ENCODE measurements at places on chromosomes 4 and X.
A peak's percentile ranks its signal among the peaks of the same experiment; 100 is the strongest.

GRCh38 chrX:151974336-151975227 is at the start of gene GABRE:
Gene GABRE (minus strand): TSS chrX:151974676. CDS start chrX:151974625, 51 bp downstream.
- DNase-seq = no peak

DNA sequence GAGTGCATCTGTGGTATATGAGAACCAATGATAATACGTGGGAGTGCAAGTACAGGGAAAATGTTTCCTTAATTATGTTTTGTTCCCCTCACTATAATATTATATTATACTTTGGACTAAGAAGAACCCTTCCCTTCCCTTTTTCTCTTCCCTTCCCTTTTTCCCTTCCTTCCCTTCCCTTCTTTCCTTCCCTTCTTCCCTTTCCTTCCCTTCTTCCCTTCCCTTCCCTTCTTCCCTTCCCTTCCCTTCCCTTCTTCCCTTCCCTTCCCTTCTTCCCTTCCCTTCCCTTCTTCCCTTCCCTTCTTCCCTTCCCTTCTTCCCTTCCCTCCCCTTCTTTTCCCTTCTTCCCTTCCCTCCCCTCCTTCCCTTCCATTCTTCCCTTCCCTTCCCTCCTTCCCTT is 36.9 kb upstream of the VSIG4 start:
- no peak for DNase-seq

- DNase-seq = no peak
Measured at GRCh38 chr4:6538575-6538974, 36.4 kb upstream of the MAN2B2 start.

DNA sequence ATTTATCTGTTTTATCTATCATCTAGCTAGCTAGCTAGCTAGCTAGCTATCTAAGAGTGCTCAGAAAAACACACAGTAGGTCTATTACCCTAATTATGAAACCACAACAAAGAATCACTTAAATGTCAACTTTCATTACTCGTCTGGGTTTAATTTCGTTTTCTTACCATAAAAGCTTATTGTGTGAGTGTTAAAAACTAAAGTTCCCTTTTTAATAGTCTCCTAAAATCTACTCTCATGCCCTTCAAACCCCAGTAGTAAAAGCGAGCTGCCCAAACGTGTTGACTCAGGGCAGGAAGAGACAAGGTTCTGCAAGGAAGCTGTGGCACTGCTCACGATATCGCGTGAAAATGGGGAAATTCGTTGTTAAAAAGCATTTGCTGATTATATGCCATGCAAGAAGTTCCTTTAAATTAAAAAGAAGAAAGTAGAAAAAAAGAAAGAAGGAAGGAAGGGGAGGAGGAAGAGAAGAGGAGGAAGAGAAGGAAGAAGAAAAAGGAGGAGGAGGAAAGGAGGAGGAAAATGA is 595 bp downstream of the MBNL3 start:
- DNase-seq = peak; percentile 77

DNA sequence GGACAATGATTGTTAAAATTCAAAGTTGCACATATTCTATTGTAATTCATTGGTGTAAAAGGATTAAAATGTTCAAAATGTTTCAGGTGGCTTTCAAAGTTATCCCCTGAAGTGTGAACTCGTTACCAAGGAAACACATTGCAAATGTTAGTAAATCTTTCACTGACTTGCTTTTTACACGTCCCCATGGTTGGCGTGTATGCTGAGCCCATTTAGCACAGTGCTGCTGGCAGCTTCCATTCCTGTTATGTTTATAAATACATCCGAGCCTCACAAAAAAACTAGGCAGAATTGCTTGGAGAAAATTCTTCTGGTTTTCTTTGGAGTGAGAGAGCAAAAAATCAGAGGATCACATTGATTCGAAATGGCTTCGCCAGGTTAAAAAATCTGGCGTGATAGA is 105.9 kb upstream of the HPGD start:
- DNase-seq = no peak

DNA sequence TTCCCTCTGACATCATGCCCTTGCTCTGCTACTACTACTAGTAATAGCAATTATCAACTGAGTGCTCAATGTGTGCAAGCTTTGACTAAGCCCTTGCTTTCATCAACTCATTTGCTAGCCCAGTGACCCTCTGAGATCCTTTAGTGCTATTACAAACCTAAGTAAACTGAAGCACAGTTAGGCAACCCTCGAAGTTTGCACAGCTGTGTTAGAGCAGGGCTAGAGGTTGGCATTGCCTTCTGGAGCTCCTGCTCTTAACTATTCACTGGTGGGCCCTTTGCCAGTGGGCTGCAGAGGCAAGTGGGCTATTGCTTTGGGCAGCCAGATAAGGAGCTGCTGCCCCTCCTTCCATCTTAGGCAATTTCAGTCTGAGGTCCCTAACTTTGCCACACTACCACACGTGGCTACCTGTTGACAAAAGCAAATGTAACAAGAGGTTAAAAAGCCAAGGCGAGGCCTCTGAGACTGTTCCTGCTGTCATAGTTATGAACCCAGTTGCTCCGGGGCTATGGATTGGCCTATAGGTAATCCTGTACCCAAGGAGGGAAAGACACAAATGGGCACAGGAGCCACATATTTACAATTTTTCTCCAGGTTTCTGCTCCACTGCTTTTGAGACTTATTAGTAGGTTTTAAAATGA is 41.5 kb upstream of the ANKRD50 start:
- DNase-seq = no peak

- peak; percentile 12 for DNase-seq
Measured at GRCh38 chr4:33060674-33061542, 2340.7 kb downstream of the PCDH7 start.

- DNase-seq = no peak
Measured at GRCh38 chrX:26192204-26192603, at the start of gene MAGEB6. Gene MAGEB6 (plus strand): TSS chrX:26192440. CDS start chrX:26193847, 1,407 bp downstream.

DNA sequence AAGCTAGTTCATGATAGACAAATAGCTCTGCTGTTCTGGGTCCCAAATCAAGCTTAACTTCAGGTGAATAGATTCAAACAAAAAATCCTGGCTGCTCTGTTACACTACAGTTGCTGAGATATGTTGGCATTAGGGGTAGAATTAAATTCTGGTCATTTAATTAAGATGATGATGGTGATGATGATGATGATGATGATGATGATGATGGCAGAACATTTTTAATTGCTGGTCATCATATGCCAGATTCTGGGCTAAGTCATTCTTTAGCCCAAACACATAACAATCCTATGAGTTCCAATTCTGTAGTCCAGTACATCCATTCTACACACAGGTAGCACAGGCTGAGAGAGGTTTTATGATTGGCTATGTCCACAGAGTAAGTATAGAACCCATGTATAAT is 741.5 kb downstream of the STIM2 start:
- no peak for DNase-seq

DNA sequence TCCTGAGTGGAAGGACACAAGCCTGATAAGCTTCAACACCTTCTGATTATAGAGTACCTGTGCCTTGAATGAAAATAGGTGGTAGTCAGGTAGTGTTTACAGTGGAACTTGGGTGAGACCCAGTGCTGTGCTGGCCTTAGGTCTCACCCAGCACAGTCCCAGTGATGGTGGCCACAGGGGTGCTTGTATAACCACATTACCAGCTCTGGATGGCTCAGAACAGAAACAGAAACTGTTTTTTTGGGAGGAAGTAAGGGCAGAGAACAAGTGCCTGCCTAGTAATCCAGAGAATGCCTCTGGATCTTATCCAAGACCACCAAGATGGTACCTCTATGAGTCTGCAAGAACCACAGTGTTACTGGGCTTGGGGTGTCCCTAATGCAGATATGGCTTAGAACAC is 171.5 kb upstream of the DIPK2B start:
- DNase-seq = no peak

DNA sequence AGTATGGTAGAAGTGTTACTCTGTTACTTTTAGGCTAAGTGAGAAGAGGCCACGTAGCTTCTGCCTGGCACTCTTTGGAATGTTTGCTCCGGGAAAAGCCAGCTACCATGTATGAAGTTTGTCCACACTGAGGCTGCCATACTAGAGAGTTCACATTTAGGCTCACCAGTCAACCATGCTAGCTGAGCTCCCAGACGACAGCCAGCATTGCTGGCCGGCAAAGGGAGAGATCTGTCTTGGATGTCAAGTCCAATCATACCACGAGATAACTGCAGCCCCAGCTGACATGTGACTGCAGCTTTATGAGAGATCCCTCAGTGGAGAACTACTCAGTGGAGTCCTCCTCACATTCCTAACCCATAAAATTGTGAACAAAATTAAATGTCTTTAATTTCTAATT is 321.2 kb upstream of the F9 start:
- no peak for DNase-seq

DNA sequence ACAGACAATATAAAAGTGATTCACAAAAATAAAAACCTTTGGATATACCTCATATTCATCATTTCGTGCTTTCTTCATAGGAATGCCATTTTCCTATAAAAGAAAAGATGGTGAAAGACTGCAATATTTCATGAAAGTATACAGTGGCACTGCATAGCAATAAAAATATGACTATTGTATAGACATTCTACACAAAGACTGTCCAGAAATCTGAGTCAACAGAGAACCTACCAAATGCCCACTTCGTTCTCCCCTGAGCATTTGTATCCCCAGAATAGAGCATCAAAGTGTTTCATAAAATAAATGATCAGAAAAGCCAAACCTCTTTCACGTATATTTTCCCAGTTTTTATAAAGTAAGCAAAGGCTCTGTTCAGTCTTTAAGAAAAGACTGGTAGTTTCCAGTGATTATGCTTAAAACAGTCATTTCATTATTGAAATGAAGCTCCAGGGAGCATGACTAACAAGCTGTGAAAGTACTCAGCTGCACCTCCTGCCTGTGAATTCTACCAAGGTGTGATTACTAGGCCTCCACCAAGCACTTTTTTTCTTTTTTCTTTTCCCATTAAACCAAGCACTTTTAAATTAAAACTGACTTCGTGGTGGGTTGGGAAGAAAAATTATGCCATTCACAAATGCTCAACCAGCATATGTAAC is 20.2 kb downstream of the PPA2 start:
- no peak for DNase-seq

GRCh38 chr4:4645743-4646142 is 103.9 kb upstream of the STX18 start:
- DNase-seq = no peak

DNA sequence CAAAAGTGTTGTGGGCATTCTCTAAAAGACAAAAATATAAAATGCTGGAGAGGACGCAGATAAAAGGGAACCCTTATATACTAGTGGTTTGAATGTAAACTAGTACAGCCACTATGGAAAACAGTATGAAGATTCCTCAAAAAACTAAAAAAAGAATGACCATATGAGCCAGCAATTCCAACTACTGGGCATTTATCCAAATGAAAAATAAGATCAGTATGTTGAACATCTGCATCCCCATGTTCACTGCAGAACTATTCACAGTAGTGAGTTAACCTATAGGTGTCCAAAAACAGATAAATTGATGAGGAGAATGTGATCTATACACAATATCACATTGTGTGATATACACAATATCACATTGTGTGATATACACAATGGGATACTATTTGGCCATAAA is 1615.3 kb downstream of the PCDH18 start:
- no peak for DNase-seq

DNA sequence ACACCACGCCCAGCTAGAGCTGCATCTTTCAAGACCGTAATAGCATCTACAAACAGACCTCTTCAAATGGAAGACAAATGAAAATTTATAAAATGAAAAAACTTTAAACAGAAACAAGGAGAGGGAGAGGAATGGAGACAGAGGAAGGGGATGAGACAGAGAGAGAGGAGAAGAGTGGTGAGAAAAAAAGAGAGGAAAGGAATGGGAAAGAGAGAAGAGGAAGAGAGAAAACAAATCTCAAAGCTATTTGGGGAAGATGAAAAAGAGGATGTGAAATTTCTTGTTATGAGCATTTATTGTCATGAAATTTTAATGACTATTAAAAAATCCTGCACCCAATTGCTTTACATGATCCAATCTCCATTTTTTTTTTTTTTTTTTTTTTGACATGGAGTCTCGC is 726.9 kb downstream of the GRID2 start:
- no peak for DNase-seq

DNA sequence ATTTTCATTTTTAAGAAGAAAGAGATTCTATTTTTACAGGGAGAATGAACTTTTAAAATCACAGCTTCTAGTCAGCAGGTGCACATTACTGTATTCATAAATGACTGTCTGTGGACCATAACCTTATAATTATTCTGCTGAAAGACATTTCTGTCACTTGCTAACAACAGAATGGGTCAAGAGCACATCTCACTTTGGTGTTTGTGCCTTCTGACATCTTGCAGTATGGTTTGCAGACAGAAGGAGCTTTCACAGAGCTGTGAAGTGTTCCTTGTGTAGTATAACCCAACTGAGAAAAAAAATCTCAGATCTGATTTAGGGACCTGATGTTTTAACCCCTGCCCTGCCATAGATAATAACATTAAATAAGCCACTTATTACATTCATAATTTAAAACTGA is 131.4 kb upstream of the CTSO start:
- no peak for DNase-seq

GRCh38 chrX:131068945-131069719 is 11.0 kb downstream of the ARHGAP36 start:
- no peak for DNase-seq

DNA sequence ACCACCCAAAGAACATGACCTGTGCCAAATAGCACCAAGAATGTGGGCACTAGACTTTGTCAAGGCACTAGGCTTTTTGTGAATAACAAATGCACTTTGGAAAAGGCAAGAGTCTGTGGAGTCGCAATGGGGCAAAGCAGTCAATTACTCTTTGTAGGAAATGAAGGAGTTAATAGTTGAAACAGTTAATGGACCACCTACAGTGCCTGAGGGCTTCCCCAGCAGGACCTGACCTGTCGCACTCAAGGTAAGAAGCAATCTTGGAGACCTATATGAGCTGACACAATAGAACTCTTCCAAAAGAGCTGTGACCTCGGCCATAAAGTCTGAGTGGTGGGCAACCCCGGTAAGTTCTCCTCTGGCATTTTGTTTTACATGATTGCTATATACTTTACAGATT is 49.2 kb upstream of the CAPN6 start:
- no peak for DNase-seq

- DNase-seq = no peak
Measured at GRCh38 chrX:16518131-16518530, 131.8 kb upstream of the S100G start.

DNA sequence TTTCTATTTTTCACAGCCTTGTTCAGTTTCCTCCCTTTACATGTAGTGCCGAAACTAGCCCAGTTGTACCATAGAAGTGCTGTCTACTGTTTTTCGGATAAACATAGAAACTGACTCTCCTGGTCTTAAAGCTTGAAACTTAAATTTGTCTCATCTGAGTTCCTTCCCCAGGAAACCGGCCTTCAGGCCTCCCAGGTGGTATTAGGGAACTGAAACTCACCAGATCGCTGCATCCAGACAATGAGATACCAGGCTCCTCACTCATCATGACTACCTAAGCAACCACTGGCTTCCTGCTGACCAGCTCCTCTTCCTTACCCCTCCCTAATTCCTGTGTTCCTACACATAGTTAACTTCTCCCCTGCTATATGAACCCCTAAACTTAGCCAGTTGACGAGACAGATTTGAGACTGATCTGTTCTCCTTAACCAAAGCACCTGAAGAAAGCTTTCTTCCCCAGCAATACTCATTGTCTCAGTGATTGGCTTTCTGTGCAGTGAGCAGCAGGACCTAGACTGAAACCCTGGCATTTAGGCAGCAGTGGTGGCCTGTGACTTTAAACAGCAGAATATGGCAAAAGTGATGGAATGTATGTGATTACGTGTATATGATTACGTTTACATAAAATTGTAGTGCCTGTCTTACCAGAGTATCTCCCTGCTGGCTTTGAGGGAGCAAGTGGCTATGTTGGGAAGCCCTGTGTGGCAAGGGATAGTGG is 959.1 kb upstream of the LCORL start:
- DNase-seq = no peak
